Stimulated activated CD4-positive, alpha-beta T cell treated with anti-CD3 and anti-CD28 coated beads, TNF-alpha, amount 100 ng/mL, for 48 hours (primary cell): ENCODE measurements at places on chromosomes 6 and 20.

GRCh38 chr6:130655586-130655985 lies 171.6 kb upstream of the SMLR1 start:
- DNase-seq = no peak

DNA sequence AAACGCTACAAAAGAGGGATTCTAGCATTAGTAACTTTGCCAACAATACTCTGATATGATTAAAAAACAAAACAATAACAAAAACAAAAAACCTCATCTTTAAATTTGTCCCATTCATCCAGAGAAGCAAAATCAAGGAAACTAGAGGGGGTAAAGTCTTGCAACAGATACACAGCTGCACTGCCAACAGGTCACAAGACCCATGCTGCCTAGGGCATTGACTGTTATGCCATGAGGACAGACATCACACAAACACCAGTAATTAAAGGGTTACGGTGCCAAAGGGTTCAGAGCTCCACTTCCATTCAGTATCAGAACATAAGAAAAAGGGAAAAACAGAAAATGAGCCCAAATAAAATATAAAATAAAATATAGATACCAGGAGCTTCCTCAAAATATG lies 1.6 kb downstream of the TBC1D20 start:
- no peak for DNase-seq

DNA sequence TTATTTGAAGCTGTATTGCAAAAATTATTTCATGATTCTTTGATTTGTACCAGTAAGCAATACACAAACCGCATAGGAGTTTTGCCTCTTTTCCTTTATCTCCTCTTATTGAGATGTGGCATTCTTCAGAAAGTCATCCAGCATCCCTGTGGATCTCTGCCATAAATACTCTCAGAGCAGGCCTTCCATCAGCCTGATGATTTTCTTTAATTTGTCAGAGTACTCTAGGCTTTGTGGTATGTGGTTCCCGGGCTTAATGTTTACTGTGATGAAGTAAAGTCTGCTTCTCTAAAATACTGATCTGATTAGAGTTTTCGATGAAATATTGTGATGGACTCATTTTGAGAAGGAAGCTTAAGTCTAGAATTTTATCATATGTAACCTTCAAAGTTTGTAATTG lies 31.1 kb upstream of the SLC35D3 start:
- no peak for DNase-seq

- DNase-seq = no peak
Observed at GRCh38 chr6:109760208-109760607, 69.1 kb downstream of the FIG4 start.

DNA sequence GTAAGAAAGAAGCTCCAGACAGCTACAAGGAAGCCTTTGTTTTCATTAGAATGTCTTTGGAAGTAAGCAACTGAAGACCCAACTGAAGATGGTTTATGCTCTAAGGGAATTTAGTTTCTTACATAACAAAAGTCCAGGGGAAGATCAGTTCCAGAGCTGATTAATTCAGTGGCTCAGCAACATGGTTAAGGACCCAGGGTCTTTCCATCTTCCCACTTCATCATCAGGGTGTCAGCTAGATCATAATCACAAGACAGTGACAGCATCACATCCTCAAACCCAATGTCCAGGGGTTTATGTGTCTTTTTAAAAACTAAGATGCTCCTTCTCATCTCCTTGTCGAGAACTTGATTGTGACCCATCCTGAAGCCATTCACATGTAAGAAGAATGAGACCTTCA lies 119.7 kb upstream of the PRDM1 start:
- DNase-seq = no peak

DNA sequence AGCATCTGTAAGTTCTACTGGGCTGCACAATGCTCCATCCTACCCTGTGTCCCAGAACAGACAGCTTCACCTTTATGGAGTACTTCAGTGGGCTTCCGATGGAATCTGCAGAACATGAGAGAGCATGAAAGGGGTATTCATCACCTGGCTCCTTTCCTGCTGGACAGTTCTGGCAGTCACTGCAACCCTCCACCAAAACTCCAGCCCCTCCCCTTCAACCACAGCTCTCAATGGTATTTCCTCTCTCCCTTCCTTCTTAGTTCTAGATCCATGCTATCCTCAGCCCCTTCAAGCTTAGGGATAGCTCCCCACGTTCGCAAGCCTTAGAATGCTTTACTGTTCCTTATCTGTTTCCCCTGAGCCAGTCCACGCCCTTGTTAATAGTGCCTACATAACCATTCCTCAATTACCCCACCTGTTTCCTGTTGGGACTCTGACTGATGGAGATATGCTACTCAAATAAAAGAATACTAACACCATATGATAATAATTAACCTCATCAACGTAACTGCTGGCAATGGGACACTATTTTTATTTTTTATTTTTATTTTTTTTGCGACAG lies 26.8 kb downstream of the TRAM2 start:
- DNase-seq = no peak
